ENCODE measurements at places on chromosomes 2 and 18. TPM values are rescaled to one million over a fixed set of nuclear protein-coding genes. Genes with fewer than 3 reads are reported as not detected.

DNA sequence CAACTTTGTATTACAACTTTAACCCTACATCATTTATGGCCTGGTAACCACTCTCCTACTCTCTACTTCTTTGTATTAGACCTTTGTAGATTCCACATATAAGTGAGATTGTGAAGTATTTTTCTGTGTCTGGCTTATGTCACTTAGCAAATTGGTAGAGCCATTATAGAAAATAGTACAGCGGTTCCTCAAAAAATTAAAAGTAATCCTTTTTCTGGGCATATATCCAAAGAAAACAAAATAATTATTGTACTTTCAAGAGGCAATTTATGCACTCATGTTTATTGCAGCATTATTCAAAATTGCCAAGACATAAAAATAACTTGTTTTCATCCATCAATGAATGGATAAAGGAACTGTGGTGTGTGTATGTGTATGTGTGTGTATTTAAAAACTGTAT, 537.5 kb upstream of the FSIP2 start:
- no peak for DNase-seq

DNA sequence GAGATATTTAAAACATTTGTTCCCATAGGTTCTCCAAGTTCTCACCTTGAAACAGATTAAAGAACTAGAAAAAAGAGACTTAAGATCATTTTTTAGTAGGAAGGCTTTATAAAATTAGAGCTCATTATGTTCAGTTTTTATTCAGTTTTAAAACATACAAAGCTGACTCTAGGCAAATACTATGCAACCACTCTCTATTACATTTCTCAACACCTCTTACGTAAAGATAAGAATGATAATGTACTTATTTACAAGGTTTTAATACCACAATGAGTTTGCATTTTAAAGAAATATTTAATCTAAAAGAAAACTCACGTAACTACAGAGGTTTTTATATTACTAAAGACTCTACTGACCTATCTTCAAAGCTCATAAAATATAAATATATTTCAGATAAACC, 68.8 kb downstream of the TMEM131 start:
- DNase-seq: no peak

DNA sequence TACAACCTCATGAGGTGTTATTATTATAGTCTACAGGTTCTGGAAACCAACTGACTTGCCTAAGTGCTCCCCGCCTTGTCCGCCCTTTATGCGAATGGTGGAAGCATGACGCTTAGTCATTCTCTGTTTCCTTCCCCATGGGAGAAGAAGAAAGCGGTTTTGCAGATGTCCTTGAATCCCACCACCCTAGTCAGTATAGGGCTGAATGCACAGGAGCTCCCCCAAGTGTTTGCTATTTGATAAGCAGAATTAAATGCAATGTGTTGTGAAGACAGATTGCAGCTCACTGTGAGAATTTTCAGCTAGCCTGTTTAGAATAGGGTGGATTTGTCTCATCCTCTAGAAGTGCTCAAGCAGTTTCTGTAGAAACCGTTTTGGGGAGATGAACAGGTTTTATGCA, 652.0 kb downstream of the DCC start:
- no peak for DNase-seq

DNA sequence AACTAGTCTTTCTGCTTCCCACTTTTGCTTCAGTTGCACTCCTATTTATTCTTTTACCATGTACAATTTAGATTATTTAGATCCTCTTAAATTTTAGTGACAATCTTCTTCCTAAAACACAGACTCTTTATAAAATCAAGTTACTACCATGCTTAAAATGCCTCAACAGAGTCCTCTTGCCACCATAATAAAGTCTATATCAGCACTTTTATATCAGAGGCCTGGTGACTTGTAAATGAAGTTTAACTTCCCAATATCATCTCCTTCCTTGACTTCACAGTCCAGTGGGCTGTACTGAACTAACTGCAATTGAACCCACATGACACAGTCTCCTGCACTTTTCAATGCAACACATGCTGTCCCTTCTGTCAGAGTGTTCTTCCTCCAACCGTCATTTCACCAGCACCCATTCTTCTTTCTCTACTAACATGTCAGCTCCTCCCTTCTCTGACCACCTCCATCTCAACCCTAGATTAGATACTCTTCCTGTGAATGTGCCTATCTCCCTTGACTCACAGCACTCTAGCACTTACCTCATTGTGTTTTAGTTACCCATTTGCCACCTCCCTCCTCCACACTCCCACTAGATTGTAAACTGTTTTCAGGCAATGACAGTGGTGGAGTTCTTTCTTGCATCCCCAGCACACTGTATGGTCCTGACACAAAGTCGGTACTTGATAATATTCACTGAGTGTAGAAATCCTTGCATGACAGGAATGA, 414.9 kb downstream of the SATB2 start:
- no peak for DNase-seq

DNA sequence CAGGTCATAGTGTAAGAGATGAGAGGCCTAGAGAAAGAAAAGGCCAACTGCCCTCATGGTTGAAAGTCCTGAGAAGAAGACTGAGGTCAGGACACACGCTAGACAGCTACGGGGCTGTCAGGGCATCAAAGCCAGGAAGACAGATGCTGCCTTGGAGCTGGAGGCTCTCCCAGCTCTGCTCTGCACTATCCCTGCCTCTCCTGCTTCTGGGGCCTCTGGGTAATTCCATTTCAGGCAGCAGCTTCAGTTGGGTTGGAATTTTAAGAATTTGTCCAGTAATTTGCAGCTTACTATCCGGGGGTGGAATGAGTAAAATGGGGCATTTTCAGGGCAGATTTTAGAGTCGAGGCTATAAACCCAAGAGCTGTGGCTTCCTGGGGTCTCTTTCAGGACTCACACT, 76.2 kb upstream of the CTAGE1 start:
- DNase-seq: no peak

GRCh38 chr2:55103046-55103445, 52.8 kb upstream of the RTN4 start:
- DNase-seq: no peak

DNA sequence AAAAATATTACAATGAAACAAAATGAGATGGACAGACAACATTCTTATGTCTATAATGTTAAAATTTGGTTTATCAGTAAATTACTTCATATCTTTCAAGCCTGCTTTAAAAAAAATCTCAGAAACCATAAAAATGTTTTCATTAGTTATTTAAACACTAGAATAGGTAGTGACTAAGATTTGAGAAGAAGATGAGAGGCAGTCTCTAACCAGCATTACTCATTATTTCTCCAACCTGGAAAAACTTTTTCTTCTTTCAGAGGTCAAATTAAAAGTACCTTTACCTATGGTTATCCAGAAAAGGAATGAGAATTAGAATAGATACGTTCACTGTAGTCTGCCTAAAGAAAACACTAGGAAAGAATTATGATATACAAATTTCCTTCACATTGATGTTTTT, 50.3 kb downstream of the IKZF2 start:
- DNase-seq: no peak

- no peak for DNase-seq
Measured at GRCh38 chr2:135948642-135949355, 36.6 kb downstream of the DARS1 start.

DNA sequence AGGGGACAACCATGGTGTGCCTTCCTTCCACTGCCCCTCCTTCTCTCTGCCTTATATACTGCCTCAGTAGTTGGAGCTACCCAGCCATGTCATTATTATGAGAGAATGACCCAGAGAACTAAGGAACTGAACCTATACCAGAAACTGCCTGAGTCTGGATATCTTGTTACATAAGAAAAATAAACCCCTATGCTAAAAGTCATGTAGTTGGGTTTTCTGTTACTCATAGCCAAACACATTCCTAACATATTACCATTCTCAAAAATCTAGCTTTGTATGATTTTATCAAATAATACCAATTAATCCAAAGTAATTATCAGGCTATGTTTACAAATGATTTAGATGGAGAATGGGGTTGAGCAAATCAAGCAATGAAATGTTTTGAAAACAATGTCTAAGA, 15.0 kb upstream of the KLF7 start:
- no peak for DNase-seq

GRCh38 chr2:128219891-128220290, 98.8 kb downstream of the HS6ST1 start:
- DNase-seq: no peak

- no peak for DNase-seq
Measured at GRCh38 chr2:119491776-119492525, 32.3 kb downstream of the SCTR start.

DNA sequence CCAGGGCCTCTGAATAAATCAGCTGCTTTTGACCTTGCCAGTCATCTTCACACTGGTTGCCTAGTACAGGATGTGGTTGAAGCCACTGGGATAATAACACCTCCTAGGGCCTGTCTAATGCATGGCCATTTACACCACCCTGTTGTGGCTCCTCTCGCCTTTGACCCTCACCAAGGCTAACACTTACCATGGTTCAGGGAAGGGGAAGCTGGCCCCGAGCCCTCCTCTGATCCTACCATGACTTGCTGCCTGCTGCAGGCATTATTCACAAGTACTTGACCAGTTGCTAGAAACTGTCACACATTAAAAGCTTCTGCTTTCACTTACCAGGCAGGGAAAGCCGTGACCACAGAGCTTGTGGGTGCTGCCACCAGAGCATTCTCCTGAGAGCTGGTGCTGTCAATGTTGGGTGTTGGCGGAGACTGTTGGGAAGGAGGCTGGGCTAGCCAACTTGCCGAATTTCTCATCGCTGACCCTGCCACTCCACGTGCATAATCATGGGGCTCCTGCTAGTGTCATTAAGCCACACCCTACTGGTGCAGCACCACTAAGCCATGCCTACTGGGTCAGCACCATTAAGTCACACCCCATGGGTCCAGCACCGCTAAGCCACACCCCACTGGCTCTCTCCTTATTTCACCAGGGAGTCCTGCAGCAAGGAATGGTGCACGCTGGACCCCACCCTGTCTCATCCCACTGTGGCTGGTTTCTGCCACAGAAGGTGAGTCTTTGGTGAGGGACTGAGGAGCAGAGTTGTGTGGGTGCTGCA, 47.0 kb upstream of the TTC39C start:
- no peak for DNase-seq

DNA sequence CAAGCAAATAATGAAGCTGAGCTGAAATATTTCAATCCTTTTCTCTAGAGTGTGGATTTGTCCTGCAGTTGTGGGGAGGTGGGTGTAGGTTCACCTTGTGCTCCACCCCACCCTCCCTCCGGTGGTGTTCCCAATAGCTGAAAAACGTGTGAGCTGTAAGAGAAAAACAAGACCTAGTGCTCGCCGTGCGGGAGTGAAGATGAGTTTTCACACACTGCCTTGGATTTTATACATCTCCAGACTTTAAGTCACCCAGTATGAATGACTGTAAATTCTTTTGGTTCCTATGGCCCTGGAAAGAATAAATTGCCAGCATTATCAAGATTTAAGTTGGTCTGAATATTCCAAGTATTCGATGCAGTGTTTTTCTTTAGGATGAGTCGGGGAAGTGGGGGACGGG, 1.9 kb upstream of the SOX11 start:
- no peak for DNase-seq

- DNase-seq: no peak
Measured at GRCh38 chr2:210188755-210189154, 17.5 kb upstream of the KANSL1L start.

- no peak for DNase-seq
Measured at GRCh38 chr2:165453561-165454094, 15.9 kb upstream of the CSRNP3 start.

- no peak for DNase-seq
Measured at GRCh38 chr2:119156105-119156890, 2.3 kb downstream of the C1QL2 start.

The ST6GAL2 gene
- total RNA-seq: not detected

The TMEM150A gene
- 14.1 TPM for total RNA-seq

The PTPN18 gene
- total RNA-seq: 42.8 TPM

The TMEM237 gene
- 9.8 TPM for total RNA-seq

The PUM2 gene
- 177 TPM for total RNA-seq

Data from naive thymus-derived CD8-positive, alpha-beta T cell (primary cell).